Activated CD4-positive, alpha-beta T cell treated with anti-CD3 and anti-CD28 coated beads, Interleukin-2, Interleukin-6, amounts not matched to agents 100 ng/mL and 50 ng/mL, durations not matched to agents 16 hours and 8 hours (primary cell): ENCODE measurements at places on chromosomes 2 and 18.

- DNase-seq = no peak
These were observed 122.0 kb downstream of the TMEFF2 start for GRCh38 chr2:192072778-192073177.

DNA sequence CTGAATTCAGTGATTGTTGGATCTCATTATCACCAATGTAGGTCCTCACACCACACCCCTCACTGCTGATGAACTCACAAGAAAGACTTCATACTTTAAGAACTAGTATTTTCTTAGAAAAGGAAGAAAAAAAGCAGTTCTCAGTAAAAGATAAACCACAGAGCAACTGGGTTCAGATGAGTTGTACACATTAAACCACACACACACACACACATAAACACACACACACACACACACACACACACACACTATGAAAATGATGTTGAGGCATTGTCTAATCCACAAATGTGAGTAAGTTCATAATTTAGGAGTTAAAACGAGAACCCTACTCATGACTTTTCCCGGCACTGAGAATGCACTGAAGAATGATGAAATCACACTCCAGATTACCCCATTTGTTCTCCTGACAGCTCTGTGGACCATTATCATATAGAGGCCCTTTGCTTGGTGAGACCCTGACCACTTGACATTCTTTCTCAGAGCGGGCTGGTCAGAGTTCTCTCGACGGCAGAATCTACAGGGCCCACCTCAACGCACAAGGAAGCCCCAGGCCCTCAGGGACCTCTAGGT lies 106.2 kb downstream of the BCL2 start:
- DNase-seq = peak; percentile 87

DNA sequence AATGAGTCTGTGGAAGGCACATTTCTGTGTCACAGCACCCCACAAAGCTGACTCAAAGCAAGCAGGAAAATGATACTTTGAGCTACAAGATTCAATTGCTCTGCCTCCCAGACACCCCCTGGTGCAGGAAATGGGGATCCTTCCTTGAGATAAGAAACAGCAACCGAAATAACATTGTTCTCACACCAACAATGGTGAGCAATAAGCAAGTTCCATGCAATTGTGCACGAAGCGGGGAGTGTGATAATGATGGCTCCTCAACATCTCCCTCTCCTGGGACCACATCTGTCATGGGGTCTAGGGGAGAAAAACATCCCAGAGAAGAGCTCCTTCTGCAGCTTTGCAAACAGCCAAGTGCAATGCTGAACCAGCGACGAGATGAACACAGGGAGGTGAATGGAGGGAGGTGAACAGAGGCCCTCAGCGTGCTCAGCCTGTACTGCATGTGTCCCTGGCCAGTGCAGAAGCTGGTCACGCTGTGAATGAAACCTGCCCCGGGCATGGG lies 67.7 kb downstream of the PDCL3 start:
- DNase-seq = peak; percentile 75

- no peak for DNase-seq
These were observed 109.7 kb upstream of the MGAT5 start for GRCh38 chr2:134144081-134144596.

DNA sequence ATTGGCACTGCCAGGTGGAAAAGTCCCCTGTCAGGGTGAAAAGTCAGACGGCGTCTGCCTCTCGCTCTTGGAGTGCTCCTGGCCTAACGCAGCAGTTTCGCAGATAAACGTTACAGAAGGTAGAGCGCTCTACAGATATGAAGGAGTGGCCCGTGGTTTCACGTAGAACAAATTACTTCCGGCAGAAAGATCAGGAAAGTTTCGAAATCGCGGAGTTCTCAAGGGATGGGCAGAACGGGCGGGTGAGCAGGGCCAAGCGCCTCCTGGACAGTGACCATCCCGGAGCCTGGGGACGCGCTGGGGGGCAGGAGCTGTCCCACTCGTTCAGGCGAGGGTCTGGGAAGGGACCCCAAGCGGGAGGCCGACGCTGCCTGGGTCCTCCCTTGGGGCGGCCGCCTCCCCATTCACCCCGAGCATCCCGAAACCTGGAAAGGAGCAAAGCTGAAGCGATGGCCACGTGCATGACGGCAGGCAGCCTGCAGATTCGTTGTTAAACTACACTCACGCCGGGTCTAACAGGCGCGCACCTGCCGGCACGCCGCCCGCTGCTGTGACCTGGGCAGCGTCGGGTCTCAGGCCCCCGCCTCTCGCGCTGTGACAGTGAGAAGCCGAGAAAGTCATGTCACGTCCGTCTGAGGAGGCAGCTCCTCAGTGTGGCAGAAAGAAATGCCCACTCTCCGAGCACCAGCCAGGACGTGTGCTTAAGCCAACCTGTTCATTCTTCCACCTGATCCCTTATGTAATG lies 122.9 kb upstream of the SALL3 start:
- DNase-seq = no peak

DNA sequence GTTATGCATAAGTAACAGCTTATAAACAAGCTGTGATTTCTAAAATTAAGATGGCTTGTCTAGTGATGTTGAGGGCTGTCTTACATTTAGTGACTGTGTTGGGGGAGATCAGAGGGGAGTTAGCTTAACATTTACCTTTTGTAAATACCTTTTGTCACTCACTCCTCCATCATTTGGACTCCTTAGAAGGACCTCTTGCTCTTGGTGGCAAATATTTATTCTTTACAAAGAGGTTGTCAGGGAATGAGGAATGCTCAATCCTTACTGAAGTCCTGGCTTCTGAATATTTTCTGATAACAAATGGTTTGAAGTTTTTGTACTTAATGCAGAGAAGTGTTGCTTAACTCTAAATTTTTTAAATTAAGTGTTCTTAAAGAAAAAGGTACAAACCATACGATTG lies 438.8 kb upstream of the FAM98A start:
- no peak for DNase-seq

GRCh38 chr2:190794377-190794776 lies 86.2 kb upstream of the GLS start:
- DNase-seq = no peak

DNA sequence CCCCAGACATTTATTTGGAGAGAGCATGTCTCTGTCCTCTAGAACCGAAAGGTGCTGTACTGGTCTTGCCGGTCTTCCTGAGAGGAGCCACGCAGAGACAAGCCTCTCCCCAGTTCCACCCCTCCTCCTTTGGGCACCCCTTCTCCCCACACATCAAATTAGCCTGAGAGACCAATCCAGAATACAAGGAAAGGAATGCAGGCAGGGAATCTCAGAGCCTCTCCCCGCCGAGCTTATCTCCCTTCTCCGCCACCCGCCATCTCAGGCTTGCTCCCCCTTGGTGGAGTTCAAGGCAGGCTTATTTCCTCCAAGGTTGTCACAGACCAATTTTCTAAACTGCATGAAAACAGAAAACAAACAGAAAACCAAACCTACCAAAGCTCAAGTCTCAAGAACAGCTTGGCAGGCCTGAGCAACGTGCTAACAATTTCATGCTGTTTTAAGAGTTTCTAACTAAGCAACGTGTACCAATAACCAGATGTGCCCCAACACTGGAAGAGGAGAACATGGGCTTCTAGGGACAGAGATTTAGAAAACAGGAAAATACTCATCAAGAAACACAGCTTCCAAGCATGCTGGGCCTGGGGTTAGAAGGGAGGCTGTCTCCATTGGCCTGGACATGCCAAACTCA lies 124.5 kb upstream of the PKDCC start:
- DNase-seq = no peak

DNA sequence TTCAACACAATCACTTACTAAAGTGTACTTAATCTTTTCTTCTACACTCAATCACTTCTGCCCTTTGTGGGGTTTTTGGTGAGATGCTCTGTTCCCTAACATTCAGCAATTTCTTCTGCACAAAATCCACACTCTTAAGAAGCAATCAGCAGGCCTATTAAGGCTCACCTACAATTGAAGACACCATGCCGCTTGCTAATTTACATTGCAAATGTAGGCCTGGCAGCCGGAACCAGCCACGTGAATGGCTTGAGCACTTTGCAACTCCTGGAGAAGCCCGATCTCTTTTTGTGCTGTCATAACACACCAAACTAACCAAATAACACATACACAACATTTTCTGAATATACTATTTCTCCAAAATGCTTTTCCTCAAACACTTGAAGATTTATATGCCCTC lies 66.3 kb downstream of the NYAP2 start:
- no peak for DNase-seq

DNA sequence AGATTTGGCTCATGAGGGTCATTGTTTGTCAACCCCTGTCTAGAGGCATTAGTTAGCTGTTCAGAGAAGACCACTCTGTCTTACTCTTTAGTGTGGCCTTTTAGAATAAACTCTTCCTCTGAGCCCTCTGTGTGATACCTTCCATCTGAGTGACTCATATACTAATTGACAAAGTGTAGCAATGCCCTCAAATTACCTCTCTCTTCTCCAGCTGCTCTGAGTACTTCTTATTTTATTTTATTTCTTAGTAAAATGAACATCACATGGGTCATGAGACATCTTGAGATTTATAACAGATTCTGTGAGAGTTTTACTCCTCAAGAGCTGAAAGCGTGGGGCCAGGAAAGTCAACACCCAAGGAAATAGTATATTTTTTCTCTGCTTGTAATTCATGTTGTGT lies 67.4 kb downstream of the KCTD18 start:
- no peak for DNase-seq

GRCh38 chr2:102677244-102678215 lies 58.2 kb downstream of the SLC9A2 start:
- DNase-seq = no peak

DNA sequence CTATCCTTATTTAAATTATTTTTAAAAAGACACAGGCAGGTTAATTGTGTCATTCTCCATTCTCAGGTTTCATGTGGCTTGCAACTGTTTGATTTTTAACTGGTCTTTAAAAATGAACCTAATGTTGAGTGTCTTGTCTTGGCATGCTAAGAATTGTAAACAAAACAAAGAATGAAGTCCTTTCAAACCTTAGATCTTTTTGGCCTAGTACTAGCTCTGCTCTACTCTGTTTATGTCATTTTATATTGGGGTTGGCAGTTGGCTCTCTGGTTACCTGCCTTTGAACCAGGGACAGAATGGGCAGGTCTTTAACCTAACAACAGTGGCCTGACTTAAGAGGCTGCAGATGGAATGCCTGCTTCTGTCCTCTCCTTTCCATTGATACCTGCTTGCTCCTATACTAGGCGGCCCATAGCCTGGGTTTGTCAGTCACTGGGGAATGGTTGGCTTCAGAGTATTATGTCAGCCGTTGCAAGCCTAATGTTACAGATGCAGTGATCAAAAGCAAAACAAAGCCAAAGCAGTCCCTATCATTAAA lies 85.5 kb downstream of the MTA3 start:
- no peak for DNase-seq

DNA sequence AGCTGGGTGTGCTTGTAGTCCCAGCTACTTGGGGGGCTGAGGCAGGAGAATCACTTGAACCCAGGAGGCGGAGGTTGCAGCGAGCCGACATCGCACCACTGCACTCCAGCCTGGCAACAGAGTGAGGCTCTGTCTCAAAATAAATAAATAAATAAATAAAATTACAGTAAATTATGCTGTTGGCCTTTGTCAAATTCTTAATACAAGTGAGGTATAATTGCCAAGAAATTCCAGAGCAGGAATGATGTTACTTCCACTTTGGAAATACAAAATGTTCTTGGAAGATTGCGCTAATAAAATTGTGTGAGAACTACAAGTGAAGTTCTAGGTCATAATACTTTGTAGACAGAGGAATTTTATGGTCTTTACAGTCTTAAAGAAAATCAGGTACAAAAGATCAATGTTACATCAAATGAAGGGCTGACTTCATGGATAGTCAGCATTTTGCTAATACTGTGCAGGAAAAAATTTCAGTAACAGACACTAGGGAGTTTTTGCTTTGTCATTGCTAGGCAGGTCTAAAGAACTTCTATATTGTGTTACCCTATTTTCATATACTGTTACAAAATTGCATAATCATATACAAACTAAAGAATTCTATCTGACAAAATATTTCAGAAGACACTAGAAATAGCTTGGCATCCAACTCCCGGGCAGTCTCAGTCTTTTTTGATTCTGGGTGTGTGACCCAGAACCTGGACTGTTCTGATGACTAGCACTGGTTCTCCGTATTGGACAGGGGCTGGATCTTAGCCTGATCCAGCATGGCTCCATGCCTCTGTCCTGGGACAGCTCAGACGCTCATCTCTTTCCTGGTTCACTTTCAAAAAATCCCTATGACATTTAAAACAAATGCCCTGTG lies 76.0 kb upstream of the STK17B start:
- DNase-seq = no peak

DNA sequence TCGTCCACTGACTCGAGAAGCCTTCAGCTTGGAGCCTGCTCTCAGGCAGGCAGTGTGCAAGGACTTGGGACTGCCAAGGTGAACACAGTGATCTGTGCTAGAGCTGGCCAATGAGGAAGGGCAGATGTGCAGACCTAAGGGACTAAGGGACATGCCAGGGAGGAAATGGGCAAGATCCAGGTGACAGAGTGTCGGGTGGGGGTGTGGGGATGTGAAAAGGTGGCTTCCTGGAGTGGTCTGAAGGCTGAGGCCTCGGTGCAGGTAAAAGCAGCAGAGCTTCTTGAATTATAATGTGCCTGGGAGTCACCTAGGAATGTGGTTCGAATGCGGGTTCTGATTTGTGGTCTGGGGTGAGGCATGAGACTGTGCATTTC lies 42.0 kb downstream of the STEAP3 start:
- DNase-seq = no peak

- DNase-seq = no peak
These were observed 232.9 kb upstream of the BOD1L2 start for GRCh38 chr18:56913941-56914340.

DNA sequence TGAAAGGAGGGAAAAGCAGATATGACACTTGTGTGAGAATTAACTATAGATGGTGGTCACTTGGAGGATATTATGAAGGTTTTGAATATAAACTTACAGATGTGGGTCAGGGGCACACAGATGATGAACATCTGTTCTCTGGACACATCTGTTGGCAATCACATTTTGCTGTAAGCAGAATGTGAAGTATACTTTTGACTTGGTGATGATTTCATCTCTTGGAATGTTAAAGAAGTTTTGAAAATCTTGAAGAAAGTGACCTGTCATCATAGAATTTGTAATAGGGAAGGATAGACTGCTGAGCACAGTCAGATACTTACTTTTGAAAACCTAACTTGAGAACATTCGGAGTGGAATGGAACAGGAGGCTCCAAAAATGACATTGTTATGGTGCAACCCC lies 40.2 kb downstream of the PIKFYVE start:
- no peak for DNase-seq

- DNase-seq = no peak
These were observed 263.2 kb downstream of the PARD3B start for GRCh38 chr2:204808494-204808893.

DNA sequence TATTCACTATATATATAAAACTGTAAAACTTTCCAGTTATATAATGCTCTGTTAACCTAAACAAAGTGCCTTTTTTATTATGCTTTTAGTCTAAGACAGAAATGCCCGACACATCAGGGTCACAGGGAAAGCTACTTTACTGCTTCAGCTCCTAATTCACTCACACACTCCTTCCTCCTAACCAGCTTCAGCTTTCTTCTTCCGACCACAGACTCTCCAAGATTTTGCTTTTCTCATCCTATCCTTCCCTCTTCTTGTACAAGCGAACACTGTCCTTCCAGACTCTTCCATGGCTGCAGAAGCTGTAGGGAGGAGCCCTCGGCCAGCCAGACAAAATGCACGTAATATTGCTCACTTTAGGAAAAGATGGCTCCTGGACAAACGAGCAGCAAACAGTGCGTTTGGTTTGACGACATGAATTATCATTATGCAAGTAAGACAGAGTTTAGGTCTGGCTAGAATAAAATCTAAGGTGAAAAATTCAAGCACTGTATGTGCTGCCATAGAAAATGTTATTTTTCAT lies 47.5 kb upstream of the HNRNPA3 start:
- DNase-seq = peak; percentile 11
